ENCODE measurements at places on chromosomes 12 and 14. TPM values are rescaled to one million over a fixed set of nuclear protein-coding genes. Genes with fewer than 3 reads are reported as not detected.
A peak's percentile ranks its signal among the peaks of the same experiment; 100 is the strongest.

- DNase-seq: no peak
Observed at GRCh38 chr14:49447540-49448107, 138.6 kb downstream of the RPS29 start.

TSPAN31 gene
- 72.6 TPM for polyA plus RNA-seq

GRCh38 chr14:95483309-95484165 is 32.9 kb downstream of the SYNE3 start:
- peak; percentile 41 for DNase-seq

- DNase-seq: no peak
Observed at GRCh38 chr12:22008196-22008595, 37.8 kb upstream of the CMAS start.

HIGD1C gene
- polyA plus RNA-seq: not detected

VRTN gene
- polyA plus RNA-seq: not detected

SH2B3 gene
- polyA plus RNA-seq: 13.7 TPM
